ENCODE measurements at places on chromosomes 3 and 15.

- no peak for DNase-seq
These were observed 51.7 kb downstream of the GRIP2 start for GRCh38 chr3:14488286-14489041.

DNA sequence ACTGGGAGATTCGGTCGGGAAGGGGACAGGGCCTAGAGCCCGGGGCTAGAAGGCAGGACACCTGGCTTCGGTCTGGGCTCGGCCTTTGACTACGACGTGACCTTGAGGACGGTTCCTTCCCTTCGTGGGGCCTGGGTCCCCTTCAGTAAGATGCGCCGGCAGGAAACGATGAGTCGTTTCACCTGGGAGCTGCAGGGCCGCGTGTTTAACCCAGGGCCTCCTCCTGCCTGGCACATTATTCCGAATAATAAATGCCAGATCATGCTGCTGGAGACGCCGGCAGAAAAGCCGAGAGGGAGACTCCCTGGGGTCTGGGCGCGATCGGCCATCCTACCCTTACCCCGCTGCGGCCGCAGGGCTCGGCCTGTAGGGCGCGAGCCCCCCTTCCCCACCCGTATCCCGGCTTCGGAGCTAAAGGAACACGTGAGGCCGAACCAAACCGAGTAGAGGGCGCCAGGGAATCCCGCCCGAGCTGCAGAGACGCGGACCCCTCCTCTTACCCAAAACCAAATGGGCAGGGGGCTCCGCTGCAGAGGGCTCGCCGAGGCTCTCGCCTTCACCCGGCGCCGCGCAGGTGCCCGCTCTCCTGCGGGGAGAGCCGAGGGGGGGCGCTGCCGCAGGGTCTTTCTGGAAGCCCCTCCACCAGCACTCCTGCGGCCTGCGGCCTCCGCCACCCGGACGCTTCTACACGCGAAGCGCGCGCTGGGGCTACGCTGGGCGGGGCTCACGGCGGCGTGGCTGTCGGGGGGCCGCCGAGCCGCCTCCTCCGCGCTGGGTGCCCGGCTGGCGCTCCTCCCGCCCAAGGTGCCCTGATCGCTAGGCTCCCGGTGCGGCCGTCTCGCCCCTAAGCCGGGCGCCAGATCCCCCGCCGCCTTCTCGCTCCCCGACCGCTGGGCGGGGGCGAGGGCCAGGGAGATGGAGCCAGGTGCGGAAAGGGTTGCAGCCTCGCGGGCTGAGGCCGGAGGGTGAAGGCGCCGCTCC is at the start of gene BDH1:
Gene BDH1 (minus strand): TSS at position 688 of the 981 bp plus-strand sequence. CDS start 9,525 bp downstream, outside the sequence.
- peak; percentile 30 for DNase-seq

DNA sequence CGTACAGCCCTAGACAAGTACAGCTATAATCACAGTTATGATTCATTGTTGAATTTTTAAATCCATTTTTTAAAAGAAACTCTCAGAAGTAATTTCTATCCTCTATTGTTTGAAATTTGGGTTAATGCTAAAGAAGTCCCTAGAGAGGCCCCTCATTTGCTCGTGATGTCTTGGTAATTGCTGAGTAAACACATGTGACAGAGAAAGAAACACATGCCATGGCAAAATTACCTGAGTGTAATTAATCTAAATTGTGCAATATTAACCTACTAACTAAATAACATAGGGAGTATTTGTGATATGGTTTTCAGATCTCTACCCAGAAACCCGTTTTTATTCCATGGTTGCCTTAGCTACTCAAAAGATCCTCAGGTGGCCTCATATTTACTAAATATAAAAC is 10.8 kb downstream of the NEK10 start:
- no peak for DNase-seq

DNA sequence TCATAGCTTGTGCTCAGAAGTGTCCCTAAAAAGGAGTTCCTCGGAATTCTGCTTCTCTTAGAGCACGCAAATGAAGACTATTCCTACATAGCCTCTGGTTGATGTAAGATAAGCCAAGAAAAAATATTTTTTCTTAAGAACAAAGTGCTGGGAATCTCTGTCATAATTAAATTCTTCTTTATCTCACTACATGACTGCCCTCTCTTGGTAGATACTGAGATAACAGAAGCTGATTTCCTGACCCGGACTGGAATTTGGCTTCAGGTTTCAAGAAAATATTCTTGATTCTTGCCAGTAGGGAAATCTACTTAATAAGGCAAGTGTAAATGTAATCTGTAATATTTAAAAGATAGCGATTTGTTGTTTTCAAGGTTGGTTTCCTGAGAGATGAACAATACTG is 31.3 kb upstream of the SETMAR start:
- no peak for DNase-seq

- DNase-seq: no peak
These were observed 3.0 kb downstream of the HEG1 start for GRCh38 chr3:125052624-125053303.

DNA sequence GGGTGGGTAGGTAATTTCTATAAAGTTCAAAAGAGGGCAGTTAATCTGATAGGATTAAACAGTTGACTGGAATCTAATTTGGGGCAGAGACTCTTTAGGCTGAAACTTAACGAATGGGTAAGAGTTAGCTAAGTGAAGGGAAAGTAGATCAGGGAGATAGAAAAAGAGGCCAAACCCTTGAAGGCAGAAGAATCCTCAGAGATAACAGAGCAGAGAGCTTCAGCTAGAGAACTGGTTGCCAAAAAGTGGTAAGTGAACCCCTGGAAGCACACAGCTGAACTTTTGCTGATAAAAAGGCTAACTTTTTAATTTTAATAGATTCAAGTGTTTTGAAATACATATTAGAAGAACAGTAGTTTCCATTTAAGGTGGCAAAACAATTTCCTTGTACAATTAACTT is 99.2 kb downstream of the FHIT start:
- DNase-seq: no peak

DNA sequence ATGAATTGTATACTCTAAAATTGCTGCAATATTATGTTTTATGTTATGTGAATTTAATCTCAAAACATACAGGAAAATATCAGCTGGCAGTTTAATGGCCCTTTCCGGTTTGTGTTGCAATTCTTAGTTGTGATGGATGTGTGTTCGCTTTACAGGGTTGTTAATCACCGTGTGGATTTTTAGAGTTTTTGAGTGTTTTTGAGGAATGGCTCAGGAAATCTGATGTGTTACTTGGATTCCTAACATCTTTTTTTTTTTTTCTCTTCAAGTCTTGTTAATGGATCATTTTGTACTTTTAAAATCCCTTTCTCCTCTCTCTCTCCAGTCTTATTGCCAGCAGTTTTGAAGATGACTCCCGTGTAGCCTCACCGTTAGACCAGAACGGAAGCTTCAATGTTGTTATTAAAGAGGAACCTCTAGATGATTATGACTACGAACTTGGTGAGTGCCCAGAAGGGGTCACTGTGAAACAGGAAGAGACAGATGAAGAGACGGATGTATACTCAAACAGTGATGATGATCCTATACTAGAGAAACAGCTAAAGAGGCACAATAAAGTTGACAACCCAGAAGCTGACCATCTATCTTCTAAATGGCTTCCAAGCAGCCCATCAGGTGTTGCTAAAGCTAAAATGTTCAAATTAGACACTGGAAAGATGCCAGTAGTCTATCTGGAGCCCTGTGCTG is 35.7 kb downstream of the MGA start:
- DNase-seq: peak; percentile 37

GRCh38 chr3:108182339-108182738 is 39.9 kb downstream of the IFT57 start:
- DNase-seq: no peak

DNA sequence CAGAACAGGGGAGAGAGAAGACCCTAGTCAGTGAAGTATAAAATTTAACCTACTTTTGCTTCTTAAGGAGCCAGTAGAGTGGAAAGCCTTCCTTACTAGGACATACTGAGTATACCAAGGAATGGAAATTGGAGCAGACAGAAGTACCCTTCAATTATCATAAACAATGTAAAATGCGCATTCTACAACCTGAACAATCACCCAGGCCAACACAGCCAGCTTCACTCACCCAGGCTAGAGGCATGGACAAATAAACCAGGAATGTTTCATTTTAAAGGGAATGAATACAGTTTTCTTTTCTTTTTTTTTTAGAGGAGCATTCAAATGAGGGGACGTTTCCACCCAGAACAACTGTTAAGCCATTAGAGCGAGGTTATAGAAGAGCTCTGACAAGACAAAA is 41.9 kb upstream of the PLXND1 start:
- DNase-seq: no peak
